ENCODE measurements at places on chromosomes 7 and 10.

DNA sequence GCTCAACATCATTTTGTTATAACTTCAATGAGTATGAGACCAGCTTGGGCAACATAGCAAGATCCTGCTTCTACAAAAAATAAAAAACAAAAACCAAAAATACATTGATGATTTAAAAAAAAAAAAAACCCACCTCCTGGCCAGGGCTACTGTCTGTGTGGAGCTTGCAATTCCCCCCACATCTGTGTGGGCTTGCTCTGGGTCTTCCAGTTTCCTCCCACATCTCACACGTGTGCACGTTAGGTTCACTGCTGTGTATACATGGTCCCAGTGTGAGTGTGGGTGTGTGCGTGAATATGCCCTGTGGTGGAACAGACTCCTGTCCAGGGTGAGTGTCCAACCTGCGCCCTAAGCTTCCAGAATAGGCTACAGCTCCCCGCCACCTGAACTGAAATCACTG lies 41.6 kb downstream of the ATE1 start:
- DNase-seq = no peak

DNA sequence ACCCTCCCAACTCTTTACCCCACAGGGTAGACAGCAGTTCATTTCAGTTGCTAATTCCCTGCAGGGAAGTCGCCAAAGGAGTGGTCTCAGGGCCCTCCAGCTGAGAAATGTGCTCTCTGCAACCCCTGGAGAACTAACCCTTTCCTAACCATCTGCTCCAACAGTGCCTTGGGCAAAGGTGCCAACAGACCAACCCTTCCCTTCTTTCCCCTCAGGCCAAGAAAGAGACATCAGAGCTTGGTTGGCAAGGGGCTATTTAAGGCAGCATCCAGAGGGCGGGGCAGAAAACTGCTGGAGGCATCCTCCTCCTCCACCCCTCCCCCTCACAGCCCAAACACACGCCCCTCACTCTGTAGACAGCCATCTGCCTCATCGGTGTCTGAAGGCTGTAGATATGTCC lies 1.7 kb downstream of the SORBS1 start:
- DNase-seq = no peak

DNA sequence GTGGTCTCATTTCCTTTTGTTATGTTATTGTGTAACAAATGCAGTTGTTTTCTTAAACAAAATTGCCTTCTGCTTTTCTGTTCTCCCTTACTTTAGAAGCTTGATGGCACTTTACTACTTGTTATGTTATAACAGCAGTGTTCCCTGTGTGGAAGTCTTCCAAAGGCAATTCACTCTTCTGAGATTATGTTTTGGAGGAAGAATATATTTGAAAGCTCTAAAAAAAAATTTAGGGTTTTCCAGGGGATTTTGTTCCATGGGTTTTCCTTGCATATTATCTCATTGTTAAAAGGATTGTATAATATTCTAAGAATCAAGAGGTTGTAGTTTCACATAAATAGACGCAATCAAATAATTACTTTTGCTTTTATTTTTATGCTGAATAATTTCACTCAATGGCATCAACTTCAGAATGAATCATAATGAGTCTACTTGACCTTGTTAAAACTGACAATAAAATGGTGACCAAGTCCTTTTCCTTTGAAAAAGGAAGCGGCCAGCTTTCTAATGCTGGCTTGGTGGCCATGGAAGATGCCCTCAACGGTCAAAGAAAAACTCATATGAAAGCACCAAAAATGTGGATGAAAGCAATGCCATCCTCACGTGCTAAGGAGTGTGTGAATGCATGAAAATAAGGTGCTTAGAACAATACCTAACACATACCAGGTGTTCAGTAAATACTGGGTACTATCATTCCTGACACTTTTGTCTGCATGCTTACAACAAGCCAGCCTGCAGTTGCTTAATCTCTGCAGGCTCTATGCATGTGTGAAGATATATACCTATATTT lies 92.4 kb upstream of the KLF6 start:
- DNase-seq = no peak

GRCh38 chr10:6271663-6272062 lies 68.9 kb downstream of the PFKFB3 start:
- DNase-seq = no peak

- no peak for DNase-seq
These were observed 417.9 kb downstream of the RPS24 start for GRCh38 chr10:78451592-78451991.

GRCh38 chr7:102446387-102447156 lies 13.2 kb downstream of the ORAI2 start:
- DNase-seq = no peak

Data from prostate gland (tissue), 2 donors.